ENCODE measurements at places on chromosomes 11 and 22. TPM values are rescaled to one million over a fixed set of nuclear protein-coding genes. Genes with fewer than 3 reads are reported as not detected.

The DGAT2 gene
- total RNA-seq: 3.0 TPM

The TOMM22 gene
- 57.0 TPM for total RNA-seq

DNA sequence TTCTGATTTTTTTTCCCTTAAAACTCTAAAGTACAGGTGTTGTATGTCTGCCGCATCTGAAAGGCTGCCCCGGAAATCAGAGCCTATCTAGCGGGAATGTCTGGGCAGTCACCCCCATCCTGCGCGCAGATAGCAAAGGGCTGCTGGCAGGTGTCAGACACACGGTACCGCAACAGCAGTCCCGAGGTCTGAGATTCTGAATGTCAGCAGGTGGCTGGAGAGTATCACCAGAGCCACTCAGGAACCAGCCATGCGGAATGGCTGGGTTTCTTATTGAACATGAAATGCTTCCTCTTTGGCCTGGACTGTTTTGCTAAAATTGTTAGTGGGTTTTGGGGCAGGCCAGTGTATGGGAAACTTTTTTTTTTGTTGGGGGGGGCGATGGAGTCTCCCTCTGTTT, 53.3 kb downstream of the CERK start:
- DNase-seq: no peak

GRCh38 chr11:9091044-9091922, at the start of gene SCUBE2:
TSS of gene SCUBE2 (minus strand) at chr11:9091599. CDS start at chr11:9091528, 71 bp downstream.
- no peak for DNase-seq

DNA sequence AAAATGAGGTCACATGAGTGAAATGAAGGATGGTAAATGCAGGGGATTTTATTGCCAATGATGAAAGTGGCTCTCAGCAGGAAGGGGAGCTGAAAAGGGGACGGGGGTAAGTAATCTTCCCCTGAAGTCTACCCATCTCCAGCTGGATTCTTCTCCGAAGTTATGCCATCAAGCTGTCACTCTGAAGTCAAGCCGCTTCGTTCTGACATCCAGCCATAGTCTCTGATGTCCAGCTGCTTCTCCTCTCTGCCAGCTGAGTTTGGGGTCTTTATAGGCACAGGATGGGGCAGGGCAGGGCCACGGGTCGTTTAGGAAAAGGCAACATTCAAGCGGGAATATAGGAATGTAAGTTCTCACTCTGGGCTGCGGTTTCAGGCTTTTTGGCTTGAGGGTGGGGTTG, 181.9 kb upstream of the ANO3 start:
- DNase-seq: no peak

DNA sequence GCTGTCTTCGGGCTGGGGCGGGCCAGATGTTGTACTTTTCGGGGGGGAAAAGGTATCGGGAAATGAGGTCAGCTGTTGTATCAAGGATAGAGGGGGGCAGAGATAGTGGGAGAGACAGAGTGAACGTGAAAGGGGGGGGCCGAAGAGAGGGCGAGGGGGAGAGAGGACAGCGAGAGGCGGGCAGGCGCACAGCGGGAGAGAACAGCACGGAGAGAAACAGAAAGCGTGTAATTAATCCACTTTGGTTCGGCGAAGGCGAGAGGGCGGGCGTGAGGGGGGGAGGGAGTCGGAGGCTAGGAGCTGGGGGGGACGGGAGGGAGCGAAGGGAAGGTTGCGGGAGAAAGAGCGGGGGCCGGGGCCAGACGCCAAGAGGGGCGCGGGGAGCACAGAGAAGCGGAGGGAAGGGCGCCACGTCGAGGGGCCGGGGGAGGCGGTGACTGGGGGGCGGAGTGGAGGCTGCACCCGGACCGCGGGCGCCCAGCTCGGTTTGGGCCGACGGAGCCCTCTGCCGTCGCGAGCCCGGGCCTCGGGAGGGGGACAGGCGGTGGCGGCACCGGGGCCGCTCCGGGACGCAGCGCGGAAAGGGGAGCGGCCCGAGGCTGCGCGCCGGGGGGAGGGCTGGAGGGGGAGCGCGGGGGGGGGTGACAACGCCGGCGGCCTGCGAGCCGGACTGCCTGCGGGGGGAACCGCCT, 612 bp downstream of the IGF2 start:
- DNase-seq: no peak

The LZTR1 gene
- total RNA-seq: 59.2 TPM

DNA sequence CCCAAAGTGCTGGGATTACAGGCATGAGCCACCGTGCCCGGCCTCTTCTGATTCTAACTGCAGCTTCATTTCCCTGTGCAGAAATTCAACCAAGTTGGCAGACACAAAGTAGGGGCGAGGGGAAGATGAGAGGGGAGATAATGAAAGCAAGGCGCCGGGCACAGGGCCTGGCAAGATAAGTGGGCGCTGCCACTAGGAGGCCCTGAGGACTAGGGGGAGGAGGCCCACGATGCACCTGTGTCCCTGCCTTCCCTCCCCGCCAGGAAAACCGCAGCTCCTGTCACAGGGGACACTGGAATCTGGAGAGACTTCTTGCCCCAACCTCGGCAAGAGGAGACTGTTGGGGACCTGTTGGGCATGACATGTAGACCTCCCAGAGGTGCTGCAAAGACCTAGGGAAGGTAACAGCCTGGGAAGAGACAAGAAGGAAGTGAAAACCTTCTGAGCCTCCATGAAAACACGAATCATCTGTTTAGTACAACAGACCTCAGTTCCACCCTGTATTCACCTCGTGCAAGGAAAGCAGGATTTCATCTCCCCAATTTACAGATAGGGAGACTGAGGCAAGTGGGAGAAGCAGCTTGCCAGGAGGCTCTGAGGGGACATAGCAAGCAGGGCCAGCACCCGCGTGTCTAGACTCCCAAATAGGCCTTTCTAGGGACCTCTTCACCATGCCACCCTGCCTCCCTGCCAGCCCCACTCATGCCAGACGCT, 3.1 kb upstream of the LGALS1 start:
- DNase-seq: no peak

GRCh38 chr11:2528301-2529050, 83.7 kb downstream of the KCNQ1 start:
- DNase-seq: no peak

The C11orf87 gene
- total RNA-seq: 0.12 TPM

GRCh38 chr11:128374026-128374425, 213.3 kb downstream of the ETS1 start:
- DNase-seq: no peak

The OR10AG1 gene
- total RNA-seq: not detected

The AGBL2 gene
- not detected for total RNA-seq

DNA sequence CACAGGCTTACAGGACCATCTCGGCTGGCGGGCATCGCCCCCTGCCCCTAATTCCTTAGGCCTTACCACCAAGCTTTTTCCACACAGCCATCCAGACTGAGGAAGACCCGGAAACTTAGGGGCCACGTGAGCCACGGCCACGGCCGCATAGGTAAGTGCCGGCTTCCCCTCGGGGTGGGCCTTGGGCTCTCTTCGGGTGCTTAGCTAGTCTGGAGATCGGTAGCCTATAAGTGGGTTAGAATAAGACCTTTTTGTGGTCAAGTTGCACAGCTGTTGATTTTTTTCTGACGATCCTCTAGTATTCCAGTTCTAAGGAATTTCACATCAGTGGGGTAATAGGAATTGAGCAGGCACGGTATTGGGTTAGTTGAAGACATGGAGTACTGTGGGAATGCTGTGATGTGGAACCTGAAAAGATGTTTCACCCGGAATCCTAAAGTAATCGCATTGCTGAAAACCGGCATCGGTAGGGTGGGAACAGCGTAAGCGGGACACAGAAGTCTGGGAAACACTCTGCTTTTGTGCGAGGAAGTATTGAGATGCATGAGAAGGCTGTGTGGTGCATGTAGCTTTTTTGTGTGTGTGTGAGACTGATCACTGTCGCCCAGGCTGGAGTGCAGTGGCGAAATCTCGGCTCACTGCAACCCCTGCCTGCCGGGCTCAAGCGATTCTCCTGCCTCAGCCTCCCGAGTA, 669 bp downstream of the RPL27A start:
- DNase-seq: no peak

DNA sequence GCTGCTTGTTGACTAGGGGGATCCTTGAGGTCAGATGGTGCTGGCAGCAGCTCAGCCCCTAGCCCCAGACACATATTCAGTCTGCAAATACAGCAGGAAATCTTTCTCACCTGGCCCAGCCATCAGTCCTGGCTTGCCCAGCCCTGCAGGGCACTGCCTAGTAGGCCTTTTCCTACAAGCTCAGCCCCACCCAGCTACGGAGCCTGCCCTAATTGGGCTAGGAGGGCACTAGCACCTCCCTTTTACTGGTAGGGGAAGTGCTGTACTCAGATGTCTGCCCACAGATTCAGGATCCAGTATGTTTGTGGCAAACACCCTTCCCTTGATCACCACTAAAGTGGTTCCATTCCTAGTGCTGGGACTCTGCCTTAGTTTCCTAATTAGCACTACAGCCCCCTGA, 257.1 kb upstream of the CADM1 start:
- DNase-seq: no peak

DNA sequence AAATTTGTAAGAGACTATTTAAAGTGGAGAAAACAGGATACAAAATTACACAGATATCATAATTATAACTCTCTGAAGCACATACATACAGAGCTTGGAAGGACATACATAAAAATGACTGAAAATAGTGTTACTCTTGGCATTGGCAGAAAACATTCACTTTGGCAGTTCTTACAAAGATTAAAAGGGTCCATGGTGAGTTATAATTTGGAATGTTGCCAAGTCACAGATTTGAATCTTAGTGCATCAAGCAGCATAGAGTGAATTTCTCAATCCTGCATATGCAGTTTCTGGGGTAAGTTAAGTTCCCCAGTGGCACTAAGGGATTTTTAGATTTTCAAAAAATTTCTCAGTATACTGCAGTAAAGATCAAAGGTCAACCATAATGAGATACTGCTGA, 115.9 kb downstream of the CCDC81 start:
- no peak for DNase-seq

The UBQLNL gene
- total RNA-seq: 0.53 TPM

The CDKN1C gene
- total RNA-seq: 8.1 TPM

DNA sequence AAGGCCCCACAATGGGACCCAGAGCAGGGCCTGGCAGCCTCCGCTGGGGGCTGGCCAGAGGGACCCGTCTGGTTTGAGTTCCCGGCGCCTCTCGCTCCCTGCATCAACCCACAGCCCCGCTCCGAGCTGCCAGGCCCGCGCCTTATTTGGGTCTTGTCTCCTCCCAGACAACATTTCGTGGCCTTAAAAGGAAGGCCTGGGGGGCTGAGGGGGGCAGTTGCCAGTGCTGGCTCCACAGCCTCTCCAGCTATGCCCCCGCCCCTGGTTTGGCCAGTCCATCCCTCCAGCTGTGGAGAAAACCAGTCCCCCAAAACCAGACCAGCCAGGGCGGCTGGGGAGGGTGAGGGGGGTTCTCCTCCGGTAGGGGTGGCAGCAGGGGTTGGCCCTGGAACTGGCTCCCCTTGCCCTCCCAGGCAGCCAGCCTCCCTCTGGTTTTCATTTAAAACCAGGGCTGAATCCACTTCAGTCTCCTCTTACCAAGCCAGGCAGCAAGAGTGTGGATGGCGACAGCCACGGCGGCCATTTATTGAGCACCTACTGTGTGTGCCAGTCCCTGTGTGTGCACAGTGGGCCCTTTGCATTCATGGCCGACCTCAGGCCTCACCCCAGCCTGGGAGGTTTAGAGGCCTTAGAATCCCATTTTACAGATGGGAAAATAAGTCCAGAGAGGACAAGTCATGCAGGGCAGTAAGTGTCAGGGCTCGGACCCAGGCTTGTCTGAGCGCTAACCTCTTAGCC, 18.6 kb downstream of the EMID1 start:
- no peak for DNase-seq

The CABP2 gene
- not detected for total RNA-seq

- no peak for DNase-seq
These were observed 1862.9 kb upstream of the RAG2 start for GRCh38 chr11:38460896-38461295.

DNA sequence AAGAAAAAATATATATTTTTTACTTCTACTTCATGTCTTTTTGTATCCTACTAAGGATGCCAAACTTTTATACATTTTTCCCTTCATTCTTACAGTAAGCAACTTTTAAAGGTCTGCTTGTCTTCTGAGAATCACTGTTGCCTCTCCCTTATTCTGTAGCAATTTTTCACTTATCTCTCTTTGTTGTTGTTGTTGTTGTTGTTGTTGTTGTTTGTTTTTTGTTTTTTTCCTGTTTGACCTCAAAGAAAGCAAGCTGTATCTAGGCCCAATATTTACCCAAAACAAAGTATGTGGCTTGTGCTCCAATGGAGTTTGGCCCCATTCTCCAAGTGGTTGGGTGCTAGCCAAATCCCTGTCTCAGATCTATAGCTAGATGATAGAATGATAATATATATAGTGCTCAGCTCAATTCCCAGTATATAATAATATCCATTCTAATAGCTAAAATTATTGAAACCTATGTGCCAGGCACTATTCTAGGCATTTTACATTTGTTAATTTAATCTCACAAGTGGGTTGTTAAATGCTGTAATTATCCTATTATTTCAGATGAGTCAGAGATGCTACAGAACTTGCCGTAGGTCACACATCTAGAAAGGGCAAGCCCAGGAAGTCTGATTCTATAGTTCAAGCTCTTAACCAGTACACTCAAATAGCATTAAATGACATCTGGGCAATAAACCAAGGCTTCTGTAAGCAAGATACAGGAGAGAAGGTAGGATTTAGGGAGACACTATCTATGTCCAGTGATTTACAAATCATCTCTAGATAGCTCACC, 205.1 kb upstream of the PITPNB start:
- no peak for DNase-seq

- no peak for DNase-seq
These were observed 52.6 kb downstream of the PITPNB start for GRCh38 chr22:27866135-27867084.

DNA sequence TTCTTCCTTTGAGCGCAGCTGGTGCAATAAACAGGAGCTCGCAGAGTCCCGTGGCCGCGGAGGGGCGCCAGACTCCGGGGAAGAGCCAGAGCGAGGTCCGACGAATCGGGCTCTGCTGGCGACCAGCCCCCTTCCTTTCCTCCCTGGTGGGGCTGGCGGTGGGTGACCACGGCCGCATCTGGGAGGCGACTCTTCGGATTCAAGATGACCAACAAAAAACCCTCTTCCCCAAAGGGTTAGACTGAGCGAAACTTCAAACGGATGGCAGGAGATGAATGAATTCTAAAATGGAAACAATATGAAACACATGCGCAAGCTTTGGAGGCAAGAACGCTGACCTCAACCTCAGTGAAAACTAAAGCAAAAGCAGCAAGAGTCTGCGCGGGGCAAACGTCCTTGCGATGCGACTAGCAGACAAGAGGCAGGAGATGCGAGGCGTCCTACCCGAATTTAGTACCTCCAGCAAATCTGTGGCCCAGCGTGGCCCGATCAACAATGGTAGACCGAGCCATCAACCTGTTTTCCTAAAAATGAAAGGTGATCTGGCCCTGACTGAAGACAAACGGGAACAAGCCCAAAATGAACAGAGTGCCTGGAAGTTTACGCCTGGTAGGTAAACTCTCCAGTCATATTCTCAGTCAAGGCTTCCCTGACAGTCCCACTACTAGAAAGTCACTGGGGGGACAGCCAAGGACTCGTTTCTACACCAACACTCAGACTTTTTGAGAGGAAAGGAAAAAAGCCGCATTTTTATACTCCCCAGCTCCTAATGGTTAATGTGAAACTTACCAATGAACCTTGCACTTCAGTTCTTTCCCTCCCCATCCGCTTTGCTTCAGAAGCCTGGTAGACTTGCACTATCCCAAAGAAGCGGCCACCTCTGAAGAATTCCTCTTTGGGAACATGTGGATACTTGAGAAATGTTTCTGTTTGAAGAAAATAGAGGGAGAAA, 11.6 kb downstream of the MMP3 start:
- no peak for DNase-seq

The SAA2 gene
- 0.87 TPM for total RNA-seq
